Breast epithelium (tissue), 4 donors: ENCODE measurements at places on chromosomes 3 and 15. TPM values are rescaled to one million over a fixed set of nuclear protein-coding genes. Genes with fewer than 3 reads are reported as not detected.
A peak's percentile ranks its signal among the peaks of the same experiment; 100 is the strongest.

- no peaks in the 10 kb centered on the region for H3K27me3 ChIP-seq
- no peak for DNase-seq
- H3K36me3 ChIP-seq = no peaks in the 10 kb centered on the region
- peaks cover 5% of the 10 kb centered on the region for H3K4me1 ChIP-seq
- H3K4me3 ChIP-seq = no peak overlapping the region
- peak overlapping the region; percentile 58 for H3K27ac ChIP-seq
These were observed 75.0 kb downstream of the AAGAB start for GRCh38 chr15:67179411-67179995.

- H3K4me1 ChIP-seq = peaks cover 11% of the 10 kb centered on the region
- H3K36me3 ChIP-seq = no peaks in the 10 kb centered on the region
- peak overlapping the region; percentile 84 for H3K4me3 ChIP-seq
- DNase-seq = no peak
- no peaks in the 10 kb centered on the region for H3K27me3 ChIP-seq
- peak overlapping the region; percentile 94 for H3K27ac ChIP-seq
These were observed 455 bp upstream of the SNAP23 start for GRCh38 chr15:42494998-42495360.

DNA sequence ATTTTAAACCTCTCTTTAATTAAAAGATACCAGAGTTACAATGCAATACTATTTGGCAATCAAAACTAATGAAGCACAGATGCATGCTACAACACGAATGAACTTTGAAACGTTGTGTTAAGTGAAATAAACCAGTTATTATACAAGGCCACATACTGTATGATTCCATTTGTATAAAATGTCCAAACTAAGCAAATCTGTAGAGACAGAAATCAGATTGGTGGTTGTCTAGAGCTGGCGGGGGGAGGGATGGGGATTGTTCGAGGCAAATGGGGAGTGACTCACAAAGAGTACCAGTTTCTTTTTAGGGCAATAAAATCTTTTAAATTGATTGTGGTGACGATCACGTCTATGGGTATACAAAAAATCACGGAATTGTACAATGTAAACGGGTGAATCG lies 677.0 kb downstream of the NTRK3 start:
- H3K4me1 ChIP-seq = no peaks in the 10 kb centered on the region
- no peaks in the 10 kb centered on the region for H3K27me3 ChIP-seq
- no peaks in the 10 kb centered on the region for H3K36me3 ChIP-seq
- H3K4me3 ChIP-seq = no peak overlapping the region

DNA sequence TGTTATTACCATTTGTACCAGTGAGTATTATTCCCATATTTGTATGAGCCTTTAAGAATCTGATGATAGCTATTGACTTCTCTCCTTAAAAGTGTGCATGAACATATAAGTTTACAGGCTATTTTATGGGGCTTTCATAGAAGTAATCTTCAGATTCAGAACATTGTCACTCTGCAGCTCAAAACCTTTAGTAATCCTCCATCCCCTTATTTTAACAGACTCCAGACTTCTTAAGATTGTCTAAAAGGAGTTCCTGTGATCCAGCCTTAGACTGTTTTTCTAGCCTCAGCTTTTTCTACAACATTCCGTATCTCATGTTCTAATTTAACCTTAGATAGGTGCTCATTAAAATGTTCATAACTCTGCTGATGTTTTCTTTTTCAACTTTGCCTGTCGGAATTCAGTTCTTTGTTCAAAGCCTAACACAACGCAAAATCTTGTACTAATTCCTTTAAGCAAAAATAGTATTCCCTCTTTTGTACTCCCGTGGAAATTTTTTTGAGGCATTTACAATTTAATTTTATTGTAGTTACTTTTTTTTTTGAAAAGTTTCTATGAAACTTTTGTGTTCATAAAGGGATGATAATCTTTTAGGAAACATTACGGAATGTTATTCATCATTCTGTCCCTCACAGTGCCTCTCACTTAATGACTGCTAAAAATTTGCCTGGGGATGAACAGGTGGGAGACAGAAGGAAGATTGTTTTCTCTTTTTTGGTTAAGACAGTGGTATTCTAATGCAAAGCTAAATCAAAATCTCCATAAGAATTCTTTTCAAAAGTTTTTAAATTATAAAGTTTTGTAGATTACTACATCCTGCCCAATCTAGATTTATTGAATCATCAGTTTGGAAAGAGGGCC lies 38.7 kb upstream of the UTS2B start:
- H3K36me3 ChIP-seq = no peaks in the 10 kb centered on the region
- no peak overlapping the region for H3K4me3 ChIP-seq
- H3K27me3 ChIP-seq = no peaks in the 10 kb centered on the region
- H3K4me1 ChIP-seq = no peaks in the 10 kb centered on the region

- no peaks in the 10 kb centered on the region for H3K27me3 ChIP-seq
- no peak overlapping the region for H3K27ac ChIP-seq
- H3K36me3 ChIP-seq = peaks cover 3% of the 10 kb centered on the region
- no peaks in the 10 kb centered on the region for H3K4me1 ChIP-seq
- no peak for DNase-seq
These were observed 27.4 kb downstream of the MAP6D1 start for GRCh38 chr3:183797996-183798395.

GRCh38 chr3:128060473-128061381 lies 8.5 kb downstream of the SEC61A1 start:
- no peaks in the 10 kb centered on the region for H3K36me3 ChIP-seq
- DNase-seq = no peak
- H3K27me3 ChIP-seq = no peaks in the 10 kb centered on the region
- H3K4me3 ChIP-seq = no peak overlapping the region

Gene MTMR10
- 46.9 TPM for total RNA-seq

DNA sequence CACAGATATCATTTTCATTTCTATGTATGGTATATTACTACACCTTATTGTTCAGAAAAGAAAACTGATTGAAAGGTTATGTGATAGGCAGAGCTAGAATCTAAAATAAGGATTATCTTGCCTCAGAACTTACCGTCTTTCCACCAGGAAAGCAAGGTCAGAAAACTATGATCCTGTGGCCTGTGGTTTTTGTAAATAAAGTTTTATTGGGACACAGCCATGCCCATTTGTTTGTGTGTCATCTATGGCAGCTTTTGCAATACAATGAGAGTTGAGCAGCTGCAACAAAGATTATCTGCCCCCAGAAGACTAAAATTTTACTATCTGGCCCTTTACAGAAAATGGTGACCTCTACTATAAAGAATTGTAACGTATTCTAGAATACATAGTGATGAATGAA lies 314.7 kb upstream of the SLCO3A1 start:
- H3K27me3 ChIP-seq = no peaks in the 10 kb centered on the region
- no peak overlapping the region for H3K27ac ChIP-seq
- H3K36me3 ChIP-seq = no peaks in the 10 kb centered on the region
- H3K4me1 ChIP-seq = no peaks in the 10 kb centered on the region
- no peak overlapping the region for H3K4me3 ChIP-seq
- DNase-seq = no peak

- H3K4me1 ChIP-seq = no peaks in the 10 kb centered on the region
- no peaks in the 10 kb centered on the region for H3K36me3 ChIP-seq
- DNase-seq = no peak
- no peak overlapping the region for H3K4me3 ChIP-seq
These were observed 22.6 kb downstream of the BHLHE40 start for GRCh38 chr3:5001805-5002173.

DNA sequence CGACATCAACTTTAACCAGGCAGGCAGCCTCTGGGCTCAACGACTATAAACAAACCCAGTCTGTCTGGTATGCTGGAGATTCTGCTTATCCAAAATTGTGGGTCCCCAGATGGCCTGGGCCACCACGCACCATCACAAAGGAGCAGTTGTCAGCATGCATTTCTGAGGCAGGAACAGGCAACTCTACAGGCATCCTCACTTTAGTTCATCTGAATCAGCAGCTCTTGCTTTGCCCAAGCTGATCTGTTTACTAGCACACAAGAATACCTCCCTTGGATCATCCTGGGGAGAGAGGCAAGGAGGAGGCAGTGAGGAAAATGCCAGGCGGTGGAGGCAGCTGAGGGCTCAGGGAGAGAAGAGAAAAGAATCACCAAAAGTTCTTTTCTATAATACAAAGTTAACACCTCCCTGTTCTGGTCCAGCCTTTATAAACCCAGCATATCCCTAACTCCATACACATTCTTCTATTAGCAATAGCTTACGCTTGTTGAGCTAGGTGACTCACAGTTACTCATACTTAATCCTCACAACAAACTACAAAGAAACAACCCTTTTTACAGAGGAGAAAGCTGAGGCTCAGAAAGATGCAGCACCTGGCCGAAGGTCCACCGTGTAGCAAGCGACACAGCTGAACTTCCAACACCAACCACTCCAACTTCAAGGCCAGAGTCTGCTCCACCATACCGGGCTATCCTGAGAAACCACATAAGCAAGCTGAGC lies 33.6 kb downstream of the ZDHHC3 start:
- H3K36me3 ChIP-seq = no peaks in the 10 kb centered on the region
- no peaks in the 10 kb centered on the region for H3K27me3 ChIP-seq
- H3K27ac ChIP-seq = no peak overlapping the region
- no peaks in the 10 kb centered on the region for H3K4me1 ChIP-seq
- H3K4me3 ChIP-seq = no peak overlapping the region
- no peak for DNase-seq

- no peak overlapping the region for H3K27ac ChIP-seq
- H3K4me1 ChIP-seq = no peaks in the 10 kb centered on the region
- no peaks in the 10 kb centered on the region for H3K27me3 ChIP-seq
- H3K4me3 ChIP-seq = no peak overlapping the region
- no peaks in the 10 kb centered on the region for H3K36me3 ChIP-seq
These were observed 156.6 kb upstream of the NUDT16 start for GRCh38 chr3:131224886-131225550.

DNA sequence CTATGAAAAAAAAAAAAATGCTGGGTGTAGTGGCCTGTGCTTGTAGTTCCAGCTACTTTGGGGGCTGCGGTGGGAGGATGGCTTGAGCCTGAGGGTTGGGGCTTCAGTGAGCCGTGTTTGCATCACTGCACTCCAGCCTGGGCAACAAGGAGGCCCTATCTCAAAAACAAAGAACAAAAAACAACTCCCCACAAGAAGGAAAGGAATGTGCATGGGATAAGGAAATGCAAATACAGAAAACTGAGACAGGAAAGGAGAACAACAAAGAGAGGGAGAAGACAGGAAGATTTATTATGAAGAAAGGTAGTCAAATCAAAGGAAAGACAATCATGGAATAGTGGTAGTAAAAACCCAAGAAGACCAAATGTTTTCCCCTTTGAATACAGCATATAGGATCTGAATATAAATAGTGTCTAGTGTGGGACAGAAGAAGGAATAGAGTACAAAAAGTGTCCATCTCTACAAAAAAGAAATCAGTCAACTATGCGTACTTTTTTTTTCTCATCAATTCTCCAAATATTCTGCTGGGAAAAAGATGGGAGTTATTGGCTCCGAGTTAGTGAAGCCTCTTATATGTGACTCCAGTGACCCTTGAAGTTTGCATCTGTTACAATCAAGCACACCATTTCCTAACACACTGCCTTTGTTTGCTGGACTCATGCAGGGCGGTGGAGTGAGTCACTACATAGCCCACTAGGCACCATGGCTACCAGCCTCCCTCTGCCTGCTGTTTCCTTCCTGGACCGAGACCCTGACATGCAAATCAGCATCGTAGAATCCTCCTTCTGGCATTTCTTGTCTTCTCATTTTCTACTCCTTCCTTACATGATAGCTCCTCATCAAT lies 101.2 kb upstream of the PTX3 start:
- no peaks in the 10 kb centered on the region for H3K4me1 ChIP-seq
- no peak overlapping the region for H3K27ac ChIP-seq
- no peaks in the 10 kb centered on the region for H3K27me3 ChIP-seq
- no peak for DNase-seq

DNA sequence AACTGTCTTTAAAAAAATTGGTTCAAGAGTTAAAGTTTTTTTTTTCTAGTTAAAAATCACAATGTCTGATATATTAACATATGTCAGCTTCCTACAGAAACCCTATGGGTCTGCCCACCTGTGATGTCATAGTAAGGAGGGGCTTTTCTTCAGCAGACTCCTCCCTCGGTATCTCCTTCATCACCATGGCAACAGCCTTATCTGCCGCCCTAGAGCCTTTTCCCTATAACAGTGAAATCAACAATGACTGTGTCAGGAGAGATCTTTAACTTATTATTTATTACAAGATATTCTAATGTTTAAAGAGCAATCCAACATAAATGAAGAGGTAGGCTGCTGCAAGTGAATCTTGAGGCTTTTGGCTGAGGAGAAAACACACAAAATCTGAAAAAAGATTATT lies 138.7 kb downstream of the PEX5L start:
- no peak overlapping the region for H3K4me3 ChIP-seq
- H3K27ac ChIP-seq = no peak overlapping the region
- no peaks in the 10 kb centered on the region for H3K36me3 ChIP-seq
- H3K4me1 ChIP-seq = no peaks in the 10 kb centered on the region
- no peak for DNase-seq

DNA sequence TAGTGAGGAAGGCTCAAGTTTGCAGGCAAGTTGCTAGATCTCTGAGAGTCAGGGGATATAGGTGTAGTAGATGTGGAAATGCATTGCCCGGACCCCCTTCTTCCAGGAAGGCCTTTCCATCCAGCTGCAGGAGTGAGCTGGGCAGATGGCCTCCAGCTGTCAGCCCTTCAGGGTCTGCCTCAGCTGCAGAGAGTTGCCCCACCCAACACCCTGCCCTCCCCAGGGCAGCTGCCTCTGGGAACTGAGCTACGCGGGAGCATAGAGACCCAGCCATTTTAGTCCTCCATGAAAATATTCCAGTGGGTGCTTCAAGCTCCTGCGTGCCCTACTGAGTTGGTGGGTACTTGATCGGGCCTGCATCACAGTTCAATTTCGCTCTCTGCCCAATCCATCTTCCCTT lies 29.6 kb downstream of the SPG21 start:
- H3K36me3 ChIP-seq = peaks cover 5% of the 10 kb centered on the region
- H3K27me3 ChIP-seq = no peaks in the 10 kb centered on the region
- DNase-seq = no peak

DNA sequence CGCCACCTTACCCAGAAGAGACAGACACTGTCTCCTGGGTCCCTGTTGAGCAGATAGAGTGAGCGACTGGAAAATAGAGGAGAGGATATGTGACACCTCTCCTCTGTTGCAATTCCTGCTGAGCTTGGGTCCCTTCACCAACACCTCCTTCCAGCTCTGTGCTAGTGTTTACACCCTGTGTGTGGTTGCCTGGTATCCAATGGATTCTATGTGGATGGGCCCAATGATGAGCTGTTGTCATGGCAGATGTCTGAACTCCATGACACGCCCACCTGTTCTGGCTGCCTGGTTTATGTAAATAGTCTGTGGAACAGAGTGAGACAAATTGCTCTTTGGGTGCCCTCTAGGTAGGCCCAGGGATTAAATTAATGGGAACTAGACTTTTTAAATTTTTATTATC lies 23.7 kb downstream of the RBM5 start:
- no peak for DNase-seq
- no peaks in the 10 kb centered on the region for H3K27me3 ChIP-seq
- no peak overlapping the region for H3K4me3 ChIP-seq
- no peak overlapping the region for H3K27ac ChIP-seq
- H3K4me1 ChIP-seq = no peaks in the 10 kb centered on the region
- peaks cover 19% of the 10 kb centered on the region for H3K36me3 ChIP-seq
